ENCODE measurements at places on chromosomes 7 and 10.

DNA sequence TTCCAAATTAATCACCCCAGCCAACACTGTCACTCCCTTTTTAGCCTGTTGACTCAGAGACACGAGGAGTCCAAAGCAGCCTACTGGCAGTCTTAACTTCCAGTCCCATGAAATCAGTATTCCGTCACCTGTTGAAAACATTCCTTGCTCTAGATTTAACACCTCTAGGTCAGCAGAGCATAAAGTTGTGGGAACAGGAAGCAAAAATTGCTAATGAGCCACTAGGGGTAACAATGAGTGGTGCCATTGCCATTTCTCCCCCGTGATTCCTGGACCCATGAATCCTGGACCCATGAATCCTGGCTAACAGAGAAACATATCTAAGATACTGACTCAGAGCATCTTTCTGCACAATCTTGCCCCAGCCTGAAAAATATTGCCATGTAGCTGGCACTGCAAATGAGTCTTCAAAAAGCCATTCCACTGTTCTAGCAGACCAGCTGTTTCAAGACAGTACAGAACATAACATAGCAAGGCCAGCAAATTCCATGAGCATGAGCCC is 252.7 kb upstream of the PTER start:
- no peak for DNase-seq

DNA sequence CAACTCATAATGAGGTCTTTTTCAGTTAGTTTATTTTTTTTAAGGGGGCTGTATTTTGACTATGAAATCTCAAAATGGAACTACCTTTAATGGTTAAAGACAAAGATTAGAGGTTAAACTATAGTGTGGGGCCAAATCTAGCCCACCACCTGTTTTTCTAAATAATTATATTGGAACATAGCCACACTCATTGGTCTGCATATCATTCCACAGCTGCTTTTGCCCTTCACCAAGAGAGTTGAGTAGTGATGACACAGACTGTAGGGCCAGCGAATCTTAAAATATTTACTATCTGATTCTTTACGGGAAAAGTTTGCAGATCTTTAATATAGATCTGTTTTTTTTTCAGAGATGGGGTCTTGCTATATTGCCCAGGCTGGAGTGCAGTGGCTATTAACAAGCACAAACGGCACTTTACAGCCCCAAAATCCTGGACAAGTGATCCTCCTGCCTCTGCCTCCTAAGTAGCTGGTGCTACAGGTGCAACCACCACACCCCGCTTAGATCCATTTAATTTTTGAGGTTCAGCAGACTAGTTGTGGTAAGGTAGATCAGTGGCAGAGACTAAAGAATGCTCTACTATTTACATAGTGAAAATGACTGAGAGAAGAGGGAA is 25.8 kb downstream of the EPC1 start:
- DNase-seq = no peak

DNA sequence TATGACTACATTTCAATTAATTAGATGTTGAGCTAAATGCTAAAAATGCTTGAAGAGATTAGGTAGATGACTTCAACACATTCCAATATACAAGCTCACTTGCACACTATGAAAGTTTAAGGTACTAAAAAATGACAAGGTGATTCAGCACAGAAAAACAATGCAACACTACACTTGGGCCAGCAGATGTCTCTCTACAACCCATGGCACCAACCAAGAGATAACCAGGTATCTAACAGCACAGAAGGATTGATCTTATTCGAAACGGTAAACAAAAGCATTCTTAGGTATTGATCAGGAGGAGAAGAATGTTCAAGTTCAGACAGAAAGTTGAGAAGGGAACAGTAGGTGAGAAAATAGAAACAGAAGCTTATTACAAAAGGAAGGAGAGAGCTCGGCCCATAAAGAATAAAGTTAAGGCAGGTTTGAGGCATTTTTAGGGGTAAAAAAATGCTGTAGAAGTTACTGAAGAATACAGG is 248.2 kb upstream of the KLF14 start:
- DNase-seq = no peak

DNA sequence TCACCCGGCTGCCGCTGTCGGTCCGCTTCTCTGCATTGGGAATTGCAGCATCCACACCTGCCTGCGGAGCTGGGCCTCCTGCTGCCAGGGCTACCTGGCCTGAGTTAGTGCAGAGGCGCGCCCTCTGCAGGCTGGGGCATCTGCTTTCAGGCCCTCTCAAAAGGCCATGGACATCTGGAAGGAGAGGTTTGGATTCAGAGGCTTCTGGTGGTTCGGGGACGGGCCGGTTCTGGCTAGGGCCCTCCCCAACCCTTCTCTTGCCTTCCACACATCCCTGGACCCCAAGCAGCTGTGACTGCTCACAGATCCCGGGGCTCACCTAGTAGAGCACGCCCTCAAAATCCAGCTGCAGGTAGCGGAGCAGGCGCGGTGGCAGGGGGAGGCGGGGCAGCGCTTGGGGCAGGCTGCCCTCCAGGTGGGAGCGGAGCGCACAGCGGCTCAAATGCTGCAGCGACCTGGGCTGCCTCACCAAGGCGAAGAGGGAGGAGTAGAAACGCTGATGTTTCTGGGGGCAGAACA is 8.4 kb upstream of the GBX1 start:
- DNase-seq = no peak

DNA sequence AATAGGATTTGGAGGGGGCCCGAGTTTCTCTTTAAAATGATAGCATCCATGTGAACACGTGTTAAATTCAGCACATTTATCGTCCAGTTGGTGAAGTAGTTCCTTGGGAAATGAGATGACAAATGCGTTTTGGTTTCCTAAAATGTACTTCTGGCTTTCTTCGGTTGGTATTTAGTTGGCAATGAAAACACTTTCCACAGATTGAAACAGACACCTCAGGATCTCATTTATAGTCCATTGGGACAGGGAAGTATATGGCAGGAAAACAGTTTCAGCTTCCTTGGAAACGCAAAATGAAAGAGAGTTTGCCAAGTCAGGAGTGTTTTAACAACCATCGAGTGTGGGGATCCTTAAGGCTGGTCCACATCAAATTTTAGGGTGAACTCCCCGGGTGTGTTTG is 19.4 kb upstream of the LYZL1 start:
- no peak for DNase-seq

- DNase-seq = no peak
Observed at GRCh38 chr7:115271332-115272235, 349.7 kb downstream of the MDFIC start.

DNA sequence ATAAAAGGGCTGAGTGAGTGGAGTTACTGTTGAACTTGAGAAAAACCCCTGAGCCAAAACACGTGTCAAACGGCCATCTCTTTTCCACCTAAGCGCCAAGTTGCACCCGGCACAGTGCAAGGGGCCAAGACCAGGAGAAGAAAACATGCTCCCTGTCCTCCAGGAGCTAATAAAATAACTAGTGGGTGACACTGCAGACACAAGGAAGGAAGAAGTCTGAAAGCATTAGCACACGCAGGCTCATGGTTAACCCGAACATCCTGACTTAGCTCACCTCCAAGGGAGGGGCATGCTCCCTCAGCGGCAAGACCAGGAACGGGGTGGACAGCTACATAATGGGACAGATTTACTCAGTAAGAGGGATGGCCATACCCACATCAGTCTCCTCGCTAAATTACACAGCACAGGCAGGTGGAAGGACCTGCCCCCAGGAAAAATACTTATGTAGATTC is 65.0 kb downstream of the PIP4K2A start:
- no peak for DNase-seq

DNA sequence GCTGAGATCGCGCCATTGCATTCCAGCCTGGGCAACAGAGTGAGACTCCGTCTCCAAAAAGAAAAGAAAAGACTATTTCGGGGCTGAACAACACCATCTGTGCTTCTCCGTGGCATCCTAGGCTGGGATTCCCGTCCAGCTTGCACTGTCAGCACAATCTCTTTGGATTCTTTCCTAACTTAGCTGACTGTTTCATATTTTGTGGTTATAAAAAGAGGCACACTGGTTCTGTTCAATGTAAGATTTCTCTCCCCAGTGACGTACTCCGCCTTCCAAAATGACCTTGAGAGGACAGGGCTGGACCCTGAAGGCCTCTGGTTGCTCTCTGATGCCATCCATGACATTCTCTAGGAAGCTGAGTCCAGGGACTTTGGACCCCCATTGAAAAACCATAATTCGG is 8.8 kb downstream of the ZNHIT1 start:
- no peak for DNase-seq

DNA sequence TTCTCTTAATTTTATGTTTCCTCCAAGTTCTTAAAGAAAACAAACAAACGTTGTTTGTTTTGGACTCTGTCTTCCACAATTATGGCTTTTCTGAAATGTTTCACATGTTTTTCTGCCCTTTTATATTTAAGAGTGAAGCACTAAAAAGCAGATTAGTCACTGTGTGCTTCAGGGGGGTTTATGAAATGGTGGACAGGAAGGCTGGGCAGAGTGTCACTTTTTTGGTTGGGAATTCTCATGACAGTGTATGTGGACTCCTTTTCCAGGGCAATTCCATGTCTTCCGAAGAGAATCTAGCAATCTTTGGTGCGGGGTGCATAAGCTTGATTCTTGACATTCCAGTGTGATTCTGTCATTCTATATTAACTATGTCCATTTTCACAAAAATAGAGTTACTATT is 669.4 kb downstream of the PARD3 start:
- no peak for DNase-seq

GRCh38 chr10:107576746-107577145 is 412.2 kb upstream of the SORCS1 start:
- DNase-seq = no peak

GRCh38 chr7:137983323-137984008 is 18.4 kb downstream of the CREB3L2 start:
- DNase-seq = no peak

- DNase-seq = no peak
Observed at GRCh38 chr7:46432708-46433107, 511.6 kb upstream of the IGFBP3 start.

- DNase-seq = no peak
Observed at GRCh38 chr7:140593672-140593982, 47.0 kb downstream of the DENND2A start.

GRCh38 chr10:13315361-13315760 is 15.5 kb upstream of the PHYH start:
- no peak for DNase-seq

DNA sequence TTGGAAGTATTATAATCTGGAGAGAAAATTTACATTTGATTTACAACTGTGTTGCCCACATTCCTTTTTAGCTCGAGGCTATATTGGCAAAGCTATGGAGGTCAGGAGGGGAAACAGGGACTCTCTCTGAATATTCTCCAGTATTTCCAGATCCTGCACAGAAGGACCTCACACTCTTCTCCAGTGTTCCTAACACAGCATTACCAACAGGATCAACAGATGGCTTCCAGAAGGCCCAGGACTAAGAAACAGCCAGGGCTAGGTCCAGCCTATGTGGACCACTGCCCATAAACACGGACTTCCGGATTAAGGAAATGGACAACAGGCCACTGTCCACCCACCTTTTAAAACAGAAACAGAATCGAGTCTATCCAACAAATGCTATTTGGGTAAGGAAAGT is 65.3 kb downstream of the CHCHD3 start:
- DNase-seq = no peak

DNA sequence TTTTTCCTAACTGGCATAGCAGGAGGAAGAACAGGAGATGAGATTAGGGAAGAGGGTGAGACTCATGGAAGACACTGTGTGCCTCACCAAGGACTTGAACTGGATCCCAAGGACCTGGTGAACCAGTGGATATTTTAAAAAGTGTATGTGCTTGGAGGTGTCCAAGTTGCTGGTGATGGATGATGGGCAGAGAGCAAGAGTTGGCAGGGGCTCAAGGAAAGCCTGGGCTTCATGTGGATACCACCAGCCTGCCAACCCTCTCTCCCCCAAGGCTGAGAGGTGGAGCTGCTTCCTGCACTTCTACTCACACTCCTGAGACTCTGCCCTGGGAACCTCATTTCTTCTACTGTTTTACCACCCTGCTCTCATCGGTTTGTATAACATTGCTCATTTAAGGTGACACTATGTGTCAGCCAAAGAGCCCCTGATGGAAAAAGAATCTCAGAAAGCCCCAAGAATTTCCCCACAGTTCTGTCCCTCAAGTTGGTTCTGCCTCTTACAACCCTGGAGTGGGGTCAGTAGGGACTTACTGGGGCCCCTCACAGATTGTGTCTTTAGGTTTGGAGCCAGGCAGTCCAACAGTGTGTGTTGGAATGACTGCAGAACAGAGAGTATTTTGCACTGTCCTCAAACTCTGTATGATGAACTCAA is 56.2 kb upstream of the PDCD4 start:
- DNase-seq = no peak

GRCh38 chr7:107179326-107180164 is 10.7 kb downstream of the HBP1 start:
- no peak for DNase-seq

- no peak for DNase-seq
Observed at GRCh38 chr7:129848436-129848835, 104.3 kb downstream of the UBE2H start.

DNA sequence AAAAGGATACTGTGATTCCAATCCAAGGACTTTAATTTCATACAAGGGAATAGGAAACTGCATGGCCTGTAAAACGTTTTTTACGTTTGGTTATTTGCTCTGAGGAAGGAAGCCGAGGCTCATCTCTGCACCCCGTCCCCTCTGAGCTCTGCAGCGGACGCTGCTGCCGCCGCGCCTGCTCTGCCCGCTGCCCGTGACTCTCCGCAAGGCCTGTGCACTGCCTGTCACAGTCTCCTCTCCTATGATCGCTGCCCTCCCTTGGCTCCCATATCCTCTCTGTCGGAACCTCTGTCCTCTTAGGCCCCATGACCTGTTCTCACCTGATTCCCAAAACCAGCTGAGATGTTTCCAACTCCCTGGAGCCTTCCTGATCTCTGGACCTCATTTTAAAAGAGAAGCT is 320.3 kb upstream of the ZNF32 start:
- no peak for DNase-seq

DNA sequence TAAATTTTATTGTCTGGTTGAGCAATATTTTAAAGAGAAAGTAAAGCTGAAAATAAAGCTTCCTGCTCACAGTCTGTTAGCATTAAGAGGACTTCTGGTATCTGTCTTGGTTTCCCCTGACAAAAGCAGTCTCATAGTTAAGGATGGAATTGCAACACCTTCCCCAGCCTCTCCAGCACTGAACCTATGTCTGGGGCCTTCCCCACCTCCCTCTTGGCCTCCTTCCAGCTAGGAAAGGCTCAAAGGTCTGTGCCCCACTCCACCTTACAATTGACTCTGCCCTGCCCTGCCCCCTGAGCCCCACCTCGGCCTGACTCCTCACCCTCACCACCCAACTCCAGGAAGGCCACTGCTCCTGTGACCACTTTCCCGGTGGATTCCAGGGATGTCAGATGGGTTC is 33.2 kb downstream of the COL17A1 start:
- no peak for DNase-seq

- no peak for DNase-seq
Observed at GRCh38 chr10:42979721-42980467, 97.0 kb upstream of the RET start.

DNA sequence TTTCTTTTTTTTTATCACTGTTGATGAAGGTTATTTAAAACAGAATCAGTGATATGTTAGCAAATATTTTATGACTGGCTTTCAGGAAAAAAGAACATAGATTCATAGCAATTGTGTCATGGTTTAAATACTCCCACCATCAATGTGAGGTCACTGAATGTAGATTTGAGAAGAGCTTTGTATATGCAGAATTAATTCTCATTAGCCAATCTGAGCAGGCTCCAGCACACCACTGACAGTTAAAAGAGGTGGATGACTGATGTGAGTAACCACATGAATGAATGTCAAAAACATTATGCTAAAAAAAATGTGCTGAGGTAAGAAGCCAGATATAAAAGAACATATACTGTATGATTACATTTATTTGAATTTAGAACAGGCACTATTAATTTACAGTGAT is 174.8 kb upstream of the KAT6B start:
- no peak for DNase-seq

All from T47D (cell line).